ENCODE measurements at places on chromosomes 11 and 22. TPM values are rescaled to one million over a fixed set of nuclear protein-coding genes. Genes with fewer than 3 reads are reported as not detected.

Gene OR8G1
- not detected for total RNA-seq

Gene GLB1L3
- total RNA-seq = 35.9 TPM

- H3K36me3 ChIP-seq = no peaks in the 10 kb centered on the region
- H3K4me3 ChIP-seq = no peak overlapping the region
- no peak for DNase-seq
- H3K4me1 ChIP-seq = peaks cover 6% of the 10 kb centered on the region
Observed at GRCh38 chr22:28589102-28589750, 90.4 kb downstream of the TTC28 start.

GRCh38 chr22:19786264-19786585 lies 25.6 kb downstream of the TBX1 start:
- no peak overlapping the region for H3K27ac ChIP-seq
- no peak for DNase-seq
- 0 out of 2 replicates have a peak, but pooled peaks cover 2% of the 10 kb centered on the region for H3K36me3 ChIP-seq
- peaks cover 2% of the 10 kb centered on the region for H3K27me3 ChIP-seq

Gene IGLL1
- total RNA-seq = not detected

DNA sequence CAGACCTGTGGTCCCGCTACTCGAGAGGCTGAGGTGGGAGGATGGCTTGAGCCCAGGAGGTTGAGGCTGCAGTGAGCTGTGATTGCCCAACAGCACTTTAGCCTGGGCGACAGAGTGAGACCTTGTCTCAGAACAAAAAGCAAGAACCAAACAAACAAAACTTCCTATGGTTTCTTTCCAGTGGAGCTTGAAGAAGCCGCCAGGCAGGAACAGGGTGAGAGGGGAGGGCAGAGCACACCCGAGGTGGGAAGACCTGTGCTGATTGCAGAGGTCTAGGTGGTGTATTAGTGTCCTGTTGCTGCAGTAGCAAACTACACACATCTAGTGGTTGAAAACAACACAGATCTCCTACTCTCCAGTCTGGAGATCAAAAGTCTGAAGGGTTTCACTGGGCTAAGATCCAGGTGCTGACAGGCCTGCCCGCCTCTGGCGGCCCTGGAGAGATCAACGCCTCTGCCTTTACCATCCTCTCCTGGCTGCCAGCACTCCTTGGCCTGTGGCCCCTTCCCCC lies 10.5 kb downstream of the ARHGEF17 start:
- no peak overlapping the region for H3K4me3 ChIP-seq
- no peak overlapping the region for H3K27ac ChIP-seq
- H3K27me3 ChIP-seq = no peaks in the 10 kb centered on the region
- no peak for DNase-seq

- no peak overlapping the region for H3K27ac ChIP-seq
- no peak overlapping the region for H3K4me3 ChIP-seq
- no peak for DNase-seq
- peaks cover 13% of the 10 kb centered on the region for H3K36me3 ChIP-seq
- peaks cover 5% of the 10 kb centered on the region for H3K27me3 ChIP-seq
Observed at GRCh38 chr22:44419429-44419828, 78.6 kb downstream of the RTL6 start.

DNA sequence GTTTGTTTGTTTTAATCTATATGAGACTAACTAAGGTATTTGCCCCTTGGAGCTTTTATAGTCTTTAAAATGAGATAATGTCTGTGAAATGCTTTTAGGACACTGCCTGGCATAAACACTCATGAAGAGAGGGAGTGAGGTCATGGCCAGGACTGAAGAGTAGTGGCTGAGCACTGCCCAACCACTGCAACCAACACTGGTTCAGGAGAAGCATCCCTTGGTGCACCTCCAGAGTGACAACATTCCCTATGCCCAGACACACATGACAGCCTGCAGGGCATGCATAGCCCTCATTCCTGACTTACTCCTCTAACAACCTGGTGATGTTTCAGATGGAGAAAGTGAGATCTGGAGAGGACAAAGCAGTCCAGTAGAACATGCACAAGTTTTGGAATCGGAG lies 36.1 kb downstream of the ME3 start:
- DNase-seq = no peak
- H3K27me3 ChIP-seq = no peaks in the 10 kb centered on the region
- no peaks in the 10 kb centered on the region for H3K36me3 ChIP-seq
- peaks cover 6% of the 10 kb centered on the region for H3K4me1 ChIP-seq
- H3K27ac ChIP-seq = no peak overlapping the region

Measured in WTC11 (cell line).